ENCODE measurements at places on chromosomes 13 and 19. TPM values are rescaled to one million over a fixed set of nuclear protein-coding genes. Genes with fewer than 3 reads are reported as not detected.

CPT1C gene
- total RNA-seq: 0.84 TPM

KCNN1 gene
- total RNA-seq: not detected

SLITRK6 gene
- 0.84 TPM for total RNA-seq

EEF2 gene
- total RNA-seq: 1,252 TPM

SIGLEC5 gene
- total RNA-seq: not detected

PRX gene
- total RNA-seq: not detected

C1QTNF9B gene
- total RNA-seq: 0.84 TPM

ZNF414 gene
- 8.5 TPM for total RNA-seq

SRRM5 gene
- 0.03 TPM for total RNA-seq

ZNF441 gene
- 3.0 TPM for total RNA-seq

ARL11 gene
- total RNA-seq: not detected

LYPD5 gene
- total RNA-seq: 0.37 TPM

HAUS5 gene
- 19.7 TPM for total RNA-seq

MYH14 gene
- total RNA-seq: not detected

ZNF552 gene
- total RNA-seq: 6.7 TPM

SLAIN1 gene
- total RNA-seq: 4.2 TPM

AP1M2 gene
- total RNA-seq: 5.8 TPM

SLC10A2 gene
- not detected for total RNA-seq

SYCN gene
- total RNA-seq: not detected

OR7C1 gene
- not detected for total RNA-seq

FGF22 gene
- total RNA-seq: not detected

CEACAM4 gene
- not detected for total RNA-seq

PSG1 gene
- 0.27 TPM for total RNA-seq

MBD3L3 gene
- not detected for total RNA-seq

ZNF816 gene
- not detected for total RNA-seq

ZNF791 gene
- 19.9 TPM for total RNA-seq

BRME1 gene
- 2.0 TPM for total RNA-seq

ZNF665 gene
- total RNA-seq: not detected

ONECUT3 gene
- not detected for total RNA-seq

CEACAM20 gene
- not detected for total RNA-seq

FAAP24 gene
- total RNA-seq: 3.2 TPM

MAP2K7 gene
- total RNA-seq: 16.9 TPM

KDELR1 gene
- total RNA-seq: 67.7 TPM

ZNF20 gene
- total RNA-seq: 3.0 TPM

APOC1 gene
- total RNA-seq: 0.37 TPM

IFNL2 gene
- not detected for total RNA-seq

ANKRD24 gene
- 0.42 TPM for total RNA-seq

CFD gene
- not detected for total RNA-seq

FAM216B gene
- not detected for total RNA-seq

STAP2 gene
- total RNA-seq: 3.6 TPM

TTC9B gene
- total RNA-seq: 0.73 TPM

CGB1 gene
- not detected for total RNA-seq

Data from HT1080 (cell line).